ENCODE measurements at places on chromosomes 12 and 14. TPM values are rescaled to one million over a fixed set of nuclear protein-coding genes. Genes with fewer than 3 reads are reported as not detected.

METTL1 gene
- 3.6 TPM for total RNA-seq

TAS2R14 gene
- 4.1 TPM for total RNA-seq

CLEC12A gene
- total RNA-seq, result not detected

SLC17A8 gene
- not detected for total RNA-seq

KLRG1 gene
- total RNA-seq, result 1.0 TPM
